A172 (cell line): ENCODE measurements at places on chromosomes 1 and 21. TPM values are rescaled to one million over a fixed set of nuclear protein-coding genes. Genes with fewer than 3 reads are reported as not detected.
A peak's percentile ranks its signal among the peaks of the same experiment; 100 is the strongest.

The ANXA9 gene
- total RNA-seq = 18.2 and 20.6 TPM in 2 replicates

The WASF2 gene
- 7.5 and 9.1 TPM in 2 replicates for total RNA-seq

The JAM2 gene
- total RNA-seq = 3.7 and 4.2 TPM in 2 replicates

DNA sequence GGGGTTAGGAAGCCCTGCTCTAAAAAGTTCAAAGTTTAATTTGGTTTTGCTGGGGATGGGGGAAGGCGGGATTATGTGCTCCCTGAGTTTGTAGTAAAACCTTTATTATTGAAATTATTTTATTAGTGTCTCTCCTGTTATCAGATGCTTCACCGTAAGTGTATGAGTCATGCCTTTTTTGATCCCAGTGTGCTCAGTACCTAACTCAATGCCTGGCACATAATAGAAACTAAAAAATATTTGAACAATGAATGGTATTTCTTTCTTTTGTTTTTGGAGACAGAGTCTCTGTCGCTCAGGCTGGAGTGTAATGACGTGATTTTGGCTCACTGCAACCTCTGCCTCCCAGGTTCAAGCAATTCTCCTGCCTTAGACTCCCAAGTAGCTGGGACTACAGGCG, 6.4 kb downstream of the SNRPE start:
- no peak for DNase-seq

GRCh38 chr1:173405281-173405680, 71.9 kb upstream of the PRDX6 start:
- DNase-seq = no peak

DNA sequence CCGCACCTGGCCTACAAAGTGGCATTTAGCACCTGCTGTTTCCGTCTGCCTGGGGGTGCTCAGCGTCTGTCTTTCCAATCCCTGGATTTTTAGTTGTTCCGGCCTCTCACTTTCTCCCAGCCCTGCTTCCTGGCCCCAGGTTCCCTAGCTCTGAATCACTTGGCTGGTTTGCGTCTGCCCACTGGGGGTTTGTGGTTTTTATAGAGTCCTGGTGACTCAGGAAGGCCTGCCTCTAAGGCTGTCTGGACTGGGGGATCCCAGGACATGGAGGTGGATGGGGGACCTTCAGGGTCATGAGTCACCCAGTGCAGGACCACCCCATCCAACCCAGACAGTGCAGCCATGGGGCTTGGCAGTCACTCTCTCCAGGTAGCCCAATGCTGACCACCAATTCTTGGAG, 53.5 kb downstream of the MRPL37 start:
- DNase-seq = peak; percentile 95

DNA sequence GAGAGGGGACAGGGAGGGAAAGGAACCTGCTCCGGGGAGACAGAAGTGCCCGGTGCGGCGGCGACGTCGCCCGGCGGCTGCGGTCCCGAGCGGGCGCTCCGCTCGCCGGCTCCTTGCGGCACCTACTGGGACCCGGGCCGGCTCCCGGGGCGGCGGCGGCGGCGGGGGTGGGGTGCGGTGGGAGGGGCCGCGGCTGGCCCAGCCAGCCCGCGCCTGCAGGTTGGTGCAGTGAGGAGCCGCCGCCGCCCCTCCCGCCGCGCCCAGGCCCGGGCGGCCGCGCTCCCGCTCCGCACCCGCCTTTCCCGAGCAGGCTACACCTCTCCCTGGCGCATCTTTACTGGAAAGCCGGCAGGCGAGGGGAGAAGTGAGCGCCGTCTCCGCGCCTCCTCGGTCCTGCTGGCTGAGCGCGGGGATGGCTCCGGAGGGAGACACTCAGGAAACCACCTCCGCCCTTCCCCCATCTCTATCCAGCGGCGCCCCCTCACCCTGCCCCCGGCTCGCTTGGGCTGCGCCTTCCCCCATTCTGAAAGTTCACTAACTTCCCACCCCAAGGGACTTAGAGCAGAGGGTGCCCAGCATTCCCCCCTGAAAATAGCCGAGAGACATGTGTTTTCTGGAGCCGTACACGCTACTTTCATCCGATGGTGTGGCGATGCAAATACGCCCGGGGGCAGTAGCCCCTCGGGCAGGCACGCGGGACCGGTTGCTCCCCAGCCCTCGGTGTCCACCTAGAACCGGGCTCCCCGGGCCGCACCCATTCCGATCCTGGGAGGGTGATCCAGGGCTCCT, at the start of gene PLD5:
Gene PLD5 (minus strand): TSS at position 127 of the 789 bp plus-strand sequence.
- no peak for DNase-seq

- no peak for DNase-seq
These were observed 49.0 kb downstream of the CCN1 start for GRCh38 chr1:85629532-85629920.
